ENCODE measurements at places on chromosomes 5 and 9.

- no peak for DNase-seq
These were observed 47.9 kb upstream of the ST8SIA4 start for GRCh38 chr5:100950985-100951384.

GRCh38 chr5:64838803-64839202, 70.1 kb downstream of the CWC27 start:
- no peak for DNase-seq

DNA sequence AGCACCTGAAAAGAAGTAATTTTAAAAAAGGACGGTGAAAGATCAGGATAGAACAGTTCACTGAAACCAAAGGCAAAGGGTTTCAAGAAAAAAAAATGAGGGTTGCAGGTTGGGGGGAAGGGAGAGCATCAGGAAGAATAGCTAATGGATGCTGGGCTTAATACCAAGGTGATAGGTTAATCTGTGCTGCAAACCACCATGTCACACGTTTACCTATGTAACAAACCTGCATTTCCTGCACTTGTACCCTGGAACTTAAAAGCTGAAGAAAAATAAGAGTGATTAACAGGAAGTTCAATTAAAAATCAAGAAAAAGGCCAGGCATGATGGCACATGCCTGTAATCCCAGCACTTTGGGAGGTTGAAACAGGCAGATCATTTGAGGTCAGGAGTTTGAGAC, 44.1 kb upstream of the RNF38 start:
- no peak for DNase-seq

- no peak for DNase-seq
These were observed 4.4 kb upstream of the SPTLC1 start for GRCh38 chr9:92119586-92119985.

- DNase-seq = no peak
These were observed 28.4 kb downstream of the PSAT1 start for GRCh38 chr9:78325343-78325742.

GRCh38 chr5:131635684-131636572, 899 bp upstream of the RAPGEF6 start:
- no peak for DNase-seq

- no peak for DNase-seq
These were observed 164.4 kb upstream of the PANK3 start for GRCh38 chr5:168743617-168744016.
